Caudate nucleus (tissue), 63 donors: ENCODE measurements at places on chromosomes 7 and 10.
A peak's percentile ranks its signal among the peaks of the same experiment; 100 is the strongest.

DNA sequence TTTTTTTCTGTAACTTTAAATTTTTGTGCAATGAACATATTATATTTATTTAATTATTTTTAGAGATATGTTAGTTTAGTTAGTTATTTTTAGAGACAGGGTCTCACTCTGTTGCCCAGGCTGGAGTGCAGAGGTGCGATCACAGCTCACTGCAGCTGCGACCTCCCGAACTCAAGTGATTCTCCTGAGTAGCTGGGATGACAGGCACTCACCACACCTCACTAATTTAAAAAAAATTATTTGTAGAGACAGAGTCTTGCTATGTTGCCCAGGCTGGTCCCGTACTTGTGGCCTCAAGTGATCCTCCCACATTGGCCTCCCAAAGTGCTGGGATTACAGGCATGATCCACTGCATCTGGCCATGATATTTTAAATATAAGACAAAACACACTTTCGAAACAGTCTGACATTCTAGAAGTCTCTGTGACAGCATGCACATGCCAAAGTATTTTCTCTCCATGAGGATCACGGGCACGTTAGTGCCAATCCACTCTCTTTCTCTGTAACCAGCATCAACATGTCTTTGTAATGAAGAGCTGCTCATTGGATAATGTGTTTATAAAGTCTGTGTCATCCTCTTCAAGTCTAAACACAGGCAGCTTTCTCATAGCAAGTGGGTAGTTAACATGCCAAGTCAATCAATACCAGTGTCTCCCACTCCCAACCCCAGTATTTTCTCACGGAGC is 137.4 kb downstream of the GLI3 start:
- DNase-seq = no peak

DNA sequence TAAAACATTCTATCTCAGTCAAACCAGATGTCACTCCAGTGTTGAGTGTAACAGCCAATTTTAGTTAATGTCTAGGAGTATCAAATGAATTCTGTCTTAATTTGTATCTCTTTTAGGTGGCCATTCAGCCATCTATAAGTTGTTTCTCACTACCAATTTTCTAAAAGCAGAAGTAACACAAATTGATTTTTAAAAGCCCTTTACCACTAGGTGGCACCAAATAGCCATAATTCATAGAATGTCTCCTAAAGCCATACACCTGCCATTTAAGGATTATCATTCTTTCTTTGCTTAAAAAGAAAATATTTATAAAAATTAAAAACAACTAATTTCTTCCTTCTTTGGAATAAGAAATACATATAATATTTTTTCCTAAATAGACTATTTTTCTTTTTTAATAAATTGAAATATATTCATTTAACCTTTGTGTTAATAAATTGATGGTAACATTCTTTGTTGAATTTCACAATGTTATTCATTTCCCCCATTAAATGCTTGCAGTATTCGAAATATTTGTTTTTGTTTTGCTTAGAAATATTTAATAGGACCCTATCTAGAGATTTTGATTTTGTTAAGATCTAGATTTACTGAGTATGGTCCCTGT is 107.8 kb upstream of the PPP1R3A start:
- DNase-seq = no peak

DNA sequence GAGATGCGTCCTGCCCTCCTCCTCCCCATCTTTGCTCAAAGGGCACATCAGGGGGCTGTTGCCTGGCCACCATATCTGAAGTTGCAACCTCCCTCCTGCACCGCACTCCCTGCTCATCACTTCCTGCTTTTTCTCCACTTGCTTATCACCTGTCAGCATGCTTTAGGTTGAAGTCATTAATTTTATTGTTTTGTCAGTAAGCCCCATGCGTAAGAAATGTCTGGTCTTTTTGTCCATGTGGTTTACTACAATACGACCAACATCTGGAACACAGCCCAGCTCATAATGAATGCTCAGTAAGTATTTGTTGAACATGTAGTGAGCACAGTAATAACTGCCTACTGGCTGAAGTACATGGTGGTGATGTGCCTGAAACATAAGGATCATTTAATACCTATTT is 71.6 kb upstream of the GJD4 start:
- no peak for DNase-seq

- no peak for DNase-seq
These were observed 35.1 kb downstream of the BRAF start for GRCh38 chr7:140889645-140890044.

GRCh38 chr7:28587211-28587610 is 174.9 kb downstream of the CREB5 start:
- no peak for DNase-seq

DNA sequence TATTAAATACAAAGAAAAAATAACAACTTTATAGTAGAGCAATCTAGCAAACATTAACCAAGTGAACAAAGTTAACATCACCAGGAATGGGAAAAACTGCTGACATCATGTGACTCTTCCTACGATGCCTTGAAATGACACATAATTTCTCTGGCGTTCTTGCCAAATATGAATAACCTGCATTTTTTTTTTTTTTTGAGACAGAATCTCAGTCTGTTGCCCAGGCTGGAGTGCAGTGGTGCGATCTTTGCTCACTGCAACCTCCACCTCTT is 126.5 kb upstream of the VKORC1L1 start:
- no peak for DNase-seq

DNA sequence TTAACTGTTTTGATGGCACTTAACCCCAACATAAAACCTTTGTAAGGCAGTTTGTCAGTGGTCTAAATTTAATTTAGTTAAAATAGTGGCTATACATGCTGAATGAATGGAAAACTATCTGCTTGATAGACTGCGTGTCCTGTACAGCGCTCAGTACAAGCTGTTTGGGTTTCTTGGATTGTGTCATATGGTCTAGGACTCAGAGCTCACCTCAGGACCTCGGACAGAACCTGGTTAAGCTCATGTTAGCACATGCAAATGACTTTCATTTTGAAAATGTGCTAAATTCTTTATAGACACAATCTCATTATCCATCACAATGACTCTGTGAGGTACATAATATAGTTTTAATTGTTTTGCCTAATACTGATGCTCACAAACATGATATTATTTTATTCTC is 55.7 kb upstream of the RELN start:
- no peak for DNase-seq

GRCh38 chr10:74145133-74145532 is 5.5 kb downstream of the AP3M1 start:
- DNase-seq = no peak

DNA sequence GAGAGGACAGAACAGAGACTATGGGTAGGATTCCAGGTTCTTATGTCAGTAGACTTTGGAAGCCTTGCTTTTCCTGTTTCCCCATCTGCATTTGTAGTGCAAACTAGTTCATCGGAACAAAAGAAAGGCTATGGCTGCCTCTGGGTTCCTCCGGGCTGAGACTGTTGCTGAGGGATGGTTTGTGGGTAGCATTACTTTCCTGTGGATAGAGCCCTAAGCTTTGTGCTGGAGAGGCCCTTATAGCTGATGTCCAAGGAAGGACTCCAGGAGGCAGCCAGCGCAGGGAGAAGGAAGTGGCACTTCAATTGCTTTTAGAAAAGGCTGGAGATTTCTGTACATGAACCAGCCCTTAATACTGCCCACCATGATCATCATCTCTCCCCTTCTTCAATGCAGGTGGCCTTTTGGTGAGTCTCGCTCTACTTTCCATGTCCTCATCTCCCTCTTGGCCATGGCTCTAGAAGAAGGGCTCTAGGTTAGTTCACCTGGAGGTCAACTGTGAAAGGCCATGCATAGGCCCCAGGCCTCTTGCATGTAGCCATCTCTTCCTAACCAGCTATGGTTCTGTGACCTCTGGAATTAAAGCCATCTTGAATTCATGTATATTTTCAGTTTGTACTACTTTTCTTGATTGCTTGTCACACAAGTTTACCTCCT is 15.4 kb downstream of the MXI1 start:
- DNase-seq = no peak

DNA sequence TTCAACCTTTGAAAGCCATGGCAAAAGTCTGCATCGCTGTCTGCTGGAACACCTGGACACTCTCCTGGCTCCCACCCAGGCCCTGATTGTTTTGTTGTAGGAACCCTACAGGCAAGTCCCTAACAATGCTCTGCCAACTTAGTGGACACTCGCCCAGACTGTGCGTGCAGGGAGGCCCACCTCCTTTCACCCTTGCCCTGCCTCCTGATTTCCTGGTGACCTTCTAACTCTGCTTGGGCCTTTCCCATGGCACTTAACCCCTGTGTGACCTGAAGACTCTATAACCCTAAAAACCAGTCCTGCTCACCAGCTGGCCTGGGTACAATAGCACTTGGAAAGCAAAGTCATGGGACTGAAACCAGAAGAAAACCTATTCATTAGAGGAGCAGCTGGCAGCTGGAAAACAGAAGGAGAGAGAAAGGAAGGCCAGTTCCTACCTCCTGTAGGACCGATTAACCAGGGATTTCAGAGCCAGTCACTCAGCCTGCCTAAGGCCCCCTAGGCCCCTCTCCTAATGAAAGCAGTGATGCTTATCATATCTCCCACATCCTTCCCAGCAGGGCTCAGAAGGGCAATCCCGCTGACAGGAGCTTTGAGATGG is 82.7 kb upstream of the KMT2E start:
- DNase-seq = no peak

DNA sequence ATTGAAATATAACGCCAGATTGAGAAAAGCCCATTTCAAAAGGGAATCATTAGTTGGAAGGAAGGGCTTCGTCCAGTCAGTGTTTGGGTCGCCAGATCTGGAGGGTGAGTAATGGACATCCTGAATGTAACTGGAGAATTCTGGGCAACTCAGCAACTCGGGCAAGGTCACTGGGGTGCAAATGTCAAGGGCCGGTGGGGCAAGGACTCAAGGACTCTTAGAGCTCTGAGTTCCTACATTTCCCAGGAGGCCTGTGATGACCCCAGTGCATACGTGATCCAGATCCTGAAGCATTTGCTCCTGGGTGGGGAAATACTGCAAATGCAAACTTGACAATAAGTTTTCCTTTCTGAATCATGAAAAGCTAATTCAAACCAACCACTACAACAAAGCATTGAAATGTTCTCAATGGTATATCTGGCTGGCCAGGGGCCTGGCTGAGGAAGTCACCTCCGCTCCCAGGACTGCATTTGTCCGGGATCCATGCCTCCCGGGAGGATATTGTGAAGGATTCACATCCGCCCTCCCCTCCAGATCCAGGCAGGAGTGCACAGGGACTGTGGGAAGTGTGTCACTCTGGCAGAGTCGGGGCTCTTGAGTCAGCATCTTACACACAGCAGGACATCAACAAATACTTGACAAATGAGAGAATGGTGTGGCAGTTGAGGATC is 164.0 kb downstream of the FANK1 start:
- no peak for DNase-seq

DNA sequence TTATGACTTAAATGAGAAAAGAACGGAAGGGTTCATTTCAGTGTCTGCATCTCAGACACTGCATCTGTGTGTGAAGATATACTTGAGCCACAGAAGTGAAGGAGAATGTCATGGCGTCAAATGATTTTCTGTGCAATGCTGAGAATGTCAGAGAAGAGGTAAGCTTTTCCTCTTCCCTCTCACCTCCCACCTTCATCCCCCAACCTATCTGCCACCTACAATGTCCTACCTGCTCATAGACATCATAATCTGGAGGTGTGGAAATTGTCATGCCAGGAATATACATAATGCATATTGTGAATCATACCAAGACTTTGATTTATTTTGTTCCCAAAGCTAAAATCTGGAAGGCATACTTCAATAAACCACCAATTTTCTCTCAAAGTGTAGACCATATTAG is 53.7 kb downstream of the CTTNBP2 start:
- DNase-seq = peak; percentile 26

DNA sequence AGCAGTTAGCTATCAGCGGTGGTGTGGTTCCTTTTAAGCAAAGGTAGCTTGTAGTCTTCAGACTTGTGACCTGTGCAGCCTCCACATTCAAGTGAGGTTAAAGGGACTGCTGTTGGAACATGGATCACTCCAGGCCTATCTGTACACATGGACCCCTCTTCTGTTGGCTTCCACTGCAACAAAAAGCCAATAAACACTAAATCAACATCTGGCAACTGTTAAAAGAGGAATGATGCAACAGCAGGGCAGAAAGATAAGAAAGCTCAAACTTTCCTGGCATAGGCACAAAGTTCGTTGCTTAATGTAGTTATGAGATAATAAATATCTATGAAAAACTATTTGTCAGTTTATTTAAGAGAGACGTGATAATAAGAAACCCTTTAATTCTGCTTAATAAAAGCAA is 4.0 kb upstream of the MINPP1 start:
- no peak for DNase-seq

GRCh38 chr7:36653008-36653662 is 71.2 kb downstream of the AOAH start:
- DNase-seq = no peak

DNA sequence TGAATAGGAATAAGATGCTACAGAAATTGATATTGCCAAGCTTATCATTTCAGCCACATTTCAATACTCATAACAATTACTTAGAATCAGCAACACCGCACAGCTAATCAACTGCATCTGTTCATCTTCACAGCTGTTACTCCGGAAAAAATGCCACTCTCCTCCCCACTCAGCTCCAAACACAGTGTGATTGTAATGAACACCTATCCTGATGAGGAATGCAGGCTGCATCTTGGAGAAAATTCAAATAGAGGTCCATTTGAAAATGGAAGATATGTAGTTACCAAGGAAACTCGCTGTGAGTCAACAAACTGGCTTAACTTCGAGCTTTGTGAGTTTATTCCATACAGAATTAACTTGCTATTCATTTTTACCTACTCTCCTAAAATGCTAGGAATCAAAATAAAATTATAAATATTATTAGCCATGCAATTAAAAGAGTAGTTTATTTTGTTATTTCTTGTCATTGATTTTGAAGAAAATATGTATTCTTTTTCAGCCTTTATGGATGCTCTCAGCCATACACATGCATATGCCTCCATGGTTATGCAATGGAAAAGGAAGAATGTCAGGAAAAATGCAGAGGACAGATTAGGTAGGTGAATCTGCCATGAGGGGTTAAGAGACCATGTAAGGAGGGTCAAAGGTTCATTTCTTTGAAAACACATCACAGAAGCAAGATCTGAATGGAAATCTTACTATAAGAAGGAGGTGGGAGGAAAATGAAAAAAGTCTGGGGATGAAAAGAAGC is 267.2 kb downstream of the POM121L12 start:
- DNase-seq = no peak

DNA sequence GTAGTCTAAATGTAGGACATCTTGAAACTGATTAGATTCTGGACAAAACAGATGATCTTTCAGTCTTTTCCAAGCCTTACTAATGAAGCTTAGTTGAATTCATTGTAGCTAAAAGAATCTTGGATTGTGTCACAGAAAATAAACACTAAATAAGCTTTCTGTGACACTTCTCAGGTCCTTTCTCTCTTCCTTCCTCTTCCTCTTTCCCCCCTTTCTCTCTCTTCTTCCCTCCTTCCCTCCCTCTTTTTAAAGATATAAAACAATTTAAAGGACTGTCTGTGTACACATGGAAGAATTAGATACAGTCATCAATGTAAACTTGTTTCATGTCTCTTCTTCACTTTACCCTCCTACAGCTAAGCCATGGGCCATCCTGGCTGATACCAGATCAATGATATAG is 5.3 kb upstream of the COMMD3 start:
- DNase-seq = no peak
